Cardiac muscle cell (in vitro differentiated cells and primary cell): ENCODE measurements at places on chromosomes 2 and 18. TPM values are rescaled to one million over a fixed set of nuclear protein-coding genes. Genes with fewer than 3 reads are reported as not detected.

DNA sequence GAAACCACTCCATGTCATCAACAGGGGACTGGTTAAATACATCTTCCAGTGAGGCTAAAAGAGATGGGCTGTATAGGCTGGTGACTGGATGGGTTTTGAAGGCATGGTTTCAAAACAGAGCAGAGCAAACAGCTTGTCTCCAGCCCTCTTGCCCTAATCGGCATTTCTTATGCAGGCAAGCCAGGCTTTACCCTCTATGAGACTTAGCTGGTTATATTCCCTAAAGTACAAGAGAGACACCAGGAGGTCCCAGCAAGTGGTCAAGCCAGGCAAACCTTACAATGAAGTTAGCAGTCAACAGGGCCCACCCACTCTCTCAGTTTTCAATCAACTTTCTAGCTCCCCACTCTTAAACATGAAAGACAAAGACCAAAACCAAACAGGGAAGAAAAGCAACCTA lies 19.0 kb downstream of the OSBPL1A start:
- no peaks in the 10 kb centered on the region for H3K4me1 ChIP-seq
- no peak overlapping the region for H3K4me3 ChIP-seq
- no peak for DNase-seq
- H3K36me3 ChIP-seq, result no peaks in the 10 kb centered on the region
- no peaks in the 10 kb centered on the region for H3K27me3 ChIP-seq

- no peak for DNase-seq
- H3K4me3 ChIP-seq, result no peak overlapping the region
- no peaks in the 10 kb centered on the region for H3K4me1 ChIP-seq
- H3K27ac ChIP-seq, result no peak overlapping the region
Measured at GRCh38 chr2:144183727-144184126, 336.2 kb downstream of the ZEB2 start.

DNA sequence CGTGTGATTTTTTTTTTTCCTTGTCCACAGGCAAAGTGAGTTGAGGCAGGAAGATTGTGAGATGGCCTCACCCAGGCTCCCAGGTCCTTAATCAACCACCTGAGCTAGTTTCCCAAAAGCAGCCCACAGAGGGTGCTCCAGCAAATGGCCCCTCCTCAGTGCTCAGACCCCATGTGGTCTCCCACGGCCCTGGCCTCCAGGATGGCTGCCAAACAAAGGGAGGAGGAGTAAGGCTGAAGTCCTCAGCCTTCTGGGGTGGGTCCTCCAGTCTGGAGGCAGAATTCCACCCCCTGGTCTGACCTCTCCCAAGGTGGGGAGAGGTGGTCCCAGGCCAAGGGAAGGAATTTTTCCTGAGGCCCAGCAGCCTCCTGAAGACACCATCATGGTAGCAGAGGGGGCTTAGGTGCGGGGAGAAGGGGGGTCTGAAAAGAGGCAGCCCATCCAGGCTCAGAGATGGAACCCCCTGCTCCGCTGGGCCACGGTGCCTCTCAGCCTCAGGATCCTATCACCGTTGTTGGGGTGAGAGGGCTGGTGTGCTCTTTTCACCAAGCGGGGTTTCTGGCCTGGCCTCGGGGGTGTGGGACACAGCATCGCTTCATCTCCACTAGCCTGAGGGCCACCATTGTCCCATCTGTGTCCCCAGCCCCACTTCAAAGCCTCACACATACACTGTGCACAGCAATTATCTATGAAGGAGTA lies 2.3 kb downstream of the NGEF start:
- no peaks in the 10 kb centered on the region for H3K36me3 ChIP-seq
- no peak overlapping the region for H3K4me3 ChIP-seq

DNA sequence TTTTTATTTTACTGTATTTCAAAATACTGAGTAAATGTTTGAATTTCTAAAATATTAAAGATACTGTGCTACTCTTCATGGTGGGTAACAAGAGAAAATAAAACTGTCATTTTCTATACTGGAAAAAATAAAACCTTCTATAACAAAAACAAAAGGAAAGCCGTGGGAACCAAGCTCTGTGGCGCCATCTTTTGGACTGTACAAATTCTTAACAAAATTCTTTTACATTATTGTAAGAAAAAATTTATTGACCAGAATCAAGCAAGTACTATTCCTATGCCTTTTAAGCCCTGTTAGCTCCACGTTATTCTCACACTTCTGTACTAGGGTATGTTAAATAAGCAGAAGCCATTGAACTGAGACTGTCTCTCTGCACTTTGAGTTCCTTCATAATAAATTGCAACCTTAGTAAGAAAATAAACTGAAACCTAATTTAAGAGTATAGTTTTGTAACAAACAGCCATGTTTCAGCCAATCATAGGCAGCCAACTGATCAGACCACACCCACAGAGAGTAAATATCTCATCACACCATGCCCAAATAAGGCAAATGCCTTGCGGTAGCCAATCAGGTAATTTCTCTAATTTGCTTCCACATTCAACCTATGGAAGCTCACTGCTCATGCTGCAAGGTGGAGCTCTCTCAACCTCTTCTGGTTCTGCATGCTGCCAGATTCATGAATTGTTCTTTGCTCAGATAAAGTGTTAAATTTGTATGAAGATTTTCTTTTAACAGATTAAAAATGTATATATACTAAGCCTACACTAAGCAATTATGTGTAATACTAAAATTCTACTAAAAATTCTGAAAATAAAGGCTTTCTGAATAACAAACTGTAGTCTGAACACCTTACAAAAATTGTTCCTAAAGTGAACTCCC lies 42.2 kb downstream of the HIBCH start:
- H3K4me1 ChIP-seq, result no peaks in the 10 kb centered on the region
- peak; percentile 33 for DNase-seq
- no peaks in the 10 kb centered on the region for H3K36me3 ChIP-seq
- H3K27me3 ChIP-seq, result no peaks in the 10 kb centered on the region
- no peak overlapping the region for H3K4me3 ChIP-seq

SP110 gene
- 0.35 and 2.4 TPM in 2 replicates for total RNA-seq

DNA sequence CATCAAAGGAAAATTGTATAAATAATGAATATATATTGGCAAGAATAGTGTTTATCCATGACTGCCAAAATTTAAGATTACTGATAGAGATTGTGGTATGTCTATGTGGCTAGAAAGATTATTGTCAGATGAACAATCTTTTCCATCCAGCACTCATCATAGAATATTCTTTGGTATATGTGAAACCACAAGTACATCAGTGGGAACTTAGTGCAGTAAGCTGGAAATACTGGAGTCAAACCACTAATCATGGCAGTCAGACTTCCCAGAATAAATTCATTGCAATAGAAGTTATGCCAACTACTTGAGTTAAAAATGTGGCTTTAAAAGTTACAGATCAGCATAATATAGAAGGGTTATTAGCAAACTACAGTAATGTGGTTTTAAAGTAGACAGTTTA lies 310.3 kb downstream of the GULP1 start:
- no peaks in the 10 kb centered on the region for H3K27me3 ChIP-seq
- H3K36me3 ChIP-seq, result no peaks in the 10 kb centered on the region
- no peaks in the 10 kb centered on the region for H3K4me1 ChIP-seq
- DNase-seq, result no peak

CNTNAP5 gene
- 0.03 TPM in 1 of 2 replicates, not detected in the other for total RNA-seq

GRCh38 chr2:109525836-109526235 lies 87.9 kb downstream of the SEPTIN10 start:
- no peak for DNase-seq
- H3K36me3 ChIP-seq, result no peaks in the 10 kb centered on the region
- no peaks in the 10 kb centered on the region for H3K4me1 ChIP-seq
- H3K4me3 ChIP-seq, result no peak overlapping the region
- H3K27ac ChIP-seq, result no peak overlapping the region

DNA sequence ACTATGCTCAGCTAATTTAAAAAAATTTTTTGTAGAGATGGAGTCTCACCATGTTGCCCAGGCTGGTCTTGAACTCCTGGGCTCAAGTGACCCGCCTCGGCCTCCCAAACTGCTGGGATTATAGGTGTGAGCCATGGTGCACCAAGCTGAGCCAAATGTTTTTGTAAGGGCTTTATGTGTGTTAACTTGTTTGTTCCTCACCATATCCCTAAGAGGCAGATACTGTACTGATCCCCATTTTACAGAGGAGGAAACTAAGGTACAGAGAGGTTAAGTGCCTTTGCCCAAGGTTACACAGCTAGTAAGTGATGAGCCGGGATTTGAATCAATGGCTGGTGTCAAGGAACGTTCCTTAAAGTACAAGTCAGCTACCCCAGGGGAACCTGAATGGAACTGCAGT lies 85.3 kb upstream of the KLF7 start:
- no peak for DNase-seq
- H3K4me3 ChIP-seq, result no peak overlapping the region
- H3K27ac ChIP-seq, result no peak overlapping the region
- no peaks in the 10 kb centered on the region for H3K36me3 ChIP-seq
- H3K27me3 ChIP-seq, result no peaks in the 10 kb centered on the region
- no peaks in the 10 kb centered on the region for H3K4me1 ChIP-seq

GRCh38 chr2:228535396-228535795 lies 353.9 kb upstream of the SPHKAP start:
- H3K27ac ChIP-seq, result no peak overlapping the region
- H3K4me1 ChIP-seq, result no peaks in the 10 kb centered on the region
- no peak overlapping the region for H3K4me3 ChIP-seq
- DNase-seq, result no peak
